T-helper 2 cell (primary cell): ENCODE measurements at places on chromosomes 7 and 10.

DNA sequence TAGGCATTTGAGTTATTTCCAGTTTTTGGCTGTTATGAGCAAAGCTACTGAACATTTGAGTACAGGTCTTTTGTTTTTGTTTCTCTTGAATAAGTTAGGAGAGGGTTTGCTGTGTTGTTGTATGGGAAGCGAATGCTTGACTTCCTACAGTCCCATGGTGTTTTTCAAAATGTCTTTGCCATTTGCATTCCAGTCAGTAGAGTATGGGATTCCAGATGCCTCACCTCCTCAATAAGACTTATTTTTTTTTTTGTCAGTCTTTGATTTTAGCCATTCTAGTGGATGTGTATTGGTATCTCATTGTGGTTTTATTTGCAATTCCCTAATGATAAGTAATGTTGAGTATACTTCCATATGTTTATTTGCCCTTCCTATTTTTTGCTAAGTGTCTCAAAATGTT lies 19.4 kb downstream of the CDK13 start:
- DNase-seq = no peak

DNA sequence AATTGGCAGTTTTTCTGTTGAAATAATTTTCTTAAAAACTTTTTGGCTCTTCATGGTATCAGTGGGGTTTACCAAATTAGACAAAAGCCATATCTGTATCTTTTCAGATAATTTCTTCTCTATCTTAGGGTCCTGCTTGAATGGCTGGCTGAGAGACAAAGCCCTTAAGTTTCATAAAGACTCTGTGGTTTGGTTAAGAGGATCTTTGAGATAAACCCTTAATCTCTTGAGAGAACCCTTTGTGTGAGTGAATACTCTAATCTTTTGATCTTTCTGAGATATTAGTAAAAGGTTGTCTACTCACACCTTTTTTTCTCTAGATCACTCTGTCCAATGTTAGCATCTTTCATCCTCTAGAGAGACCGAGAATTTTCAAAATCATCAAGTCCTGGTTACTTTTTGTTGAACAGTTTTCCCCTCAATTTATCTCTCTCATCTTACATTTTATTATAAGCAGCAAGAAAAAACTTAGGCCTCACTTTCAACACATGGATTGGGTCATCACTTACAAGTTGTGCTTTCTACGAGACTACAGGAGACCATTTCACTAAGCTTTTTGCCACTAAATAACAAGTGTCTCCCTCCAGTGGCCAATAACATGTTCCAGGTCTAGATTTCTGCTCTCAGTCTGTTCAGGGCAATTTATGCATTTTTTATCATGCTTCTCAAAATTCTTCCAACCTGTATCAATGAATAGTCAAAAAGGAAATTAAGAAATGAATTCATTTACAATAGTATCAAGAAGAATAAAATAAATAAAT lies 28.4 kb downstream of the DNAJC9 start:
- DNase-seq = no peak

DNA sequence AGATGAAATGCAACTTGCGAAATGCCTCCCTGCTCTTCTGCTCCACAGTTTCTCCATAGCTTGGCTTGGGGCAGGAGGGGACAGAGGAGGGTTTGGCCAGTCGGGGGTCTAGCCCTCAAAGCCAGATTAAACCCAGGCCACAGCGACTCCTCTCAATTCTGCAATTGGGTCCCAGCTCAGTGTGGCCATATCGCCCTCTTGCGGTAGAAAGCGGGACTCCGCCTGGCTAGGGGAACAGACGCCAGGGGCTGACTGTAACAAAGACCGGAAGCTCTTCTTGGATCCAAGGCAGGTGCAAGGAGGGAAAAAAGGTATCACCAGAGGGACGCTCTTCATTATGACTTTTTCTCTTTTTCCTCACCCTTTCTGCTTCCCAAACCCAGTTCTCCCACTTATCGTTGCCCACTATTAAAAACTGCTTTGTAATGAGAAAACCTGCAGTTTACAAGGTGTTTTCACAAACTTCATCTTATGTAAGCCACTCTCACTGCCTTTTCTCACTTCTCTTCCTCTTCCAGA lies 36.6 kb upstream of the TNPO3 start:
- peak; percentile 73 for DNase-seq

- no peak for DNase-seq
Measured at GRCh38 chr7:50653126-50653864, 88.1 kb upstream of the DDC start.

- DNase-seq = no peak
Measured at GRCh38 chr7:39433550-39433949, 132.7 kb upstream of the YAE1 start.

DNA sequence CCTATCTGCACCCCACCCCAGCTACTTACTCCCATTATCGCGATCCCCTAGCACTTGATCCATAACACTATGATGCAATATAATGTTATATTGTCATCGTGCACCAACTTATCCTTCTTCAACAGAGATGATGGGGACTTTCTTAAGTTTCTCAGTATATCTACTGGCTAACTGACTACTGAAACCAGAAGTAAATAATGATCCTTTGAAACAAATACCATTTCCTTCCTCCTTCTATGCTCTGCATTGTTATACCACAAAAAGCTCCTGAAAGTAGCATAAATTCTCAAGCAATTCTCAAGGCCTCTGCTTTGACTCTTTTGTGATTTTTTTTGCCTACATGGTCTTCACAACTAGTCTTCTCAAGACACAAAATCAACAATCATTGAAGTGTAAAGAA lies 68.9 kb downstream of the HTR7 start:
- no peak for DNase-seq

DNA sequence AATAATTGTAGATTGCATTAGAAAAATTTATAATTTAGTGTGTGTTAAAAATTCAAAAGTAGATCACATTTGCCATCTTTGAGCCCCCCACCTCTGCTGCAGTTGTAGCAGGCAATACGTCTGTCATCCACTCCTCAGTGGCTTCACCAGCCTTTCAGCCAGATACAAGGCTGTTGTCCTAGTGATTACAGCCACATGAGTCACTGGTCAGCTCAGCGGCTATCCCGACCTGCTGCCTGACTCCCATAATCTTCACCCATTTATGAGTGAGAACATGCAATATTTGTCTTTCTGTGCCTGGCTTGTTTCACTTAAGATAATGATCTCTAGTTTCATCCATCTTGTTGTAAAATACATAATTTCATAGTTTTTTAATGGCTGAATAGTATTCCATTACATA lies 9.2 kb downstream of the OR2A5 start:
- DNase-seq = no peak

- no peak for DNase-seq
Measured at GRCh38 chr7:34523226-34523918, 134.6 kb upstream of the NPSR1 start.

GRCh38 chr10:97796651-97797050 lies 24.9 kb upstream of the SFRP5 start:
- DNase-seq = no peak

DNA sequence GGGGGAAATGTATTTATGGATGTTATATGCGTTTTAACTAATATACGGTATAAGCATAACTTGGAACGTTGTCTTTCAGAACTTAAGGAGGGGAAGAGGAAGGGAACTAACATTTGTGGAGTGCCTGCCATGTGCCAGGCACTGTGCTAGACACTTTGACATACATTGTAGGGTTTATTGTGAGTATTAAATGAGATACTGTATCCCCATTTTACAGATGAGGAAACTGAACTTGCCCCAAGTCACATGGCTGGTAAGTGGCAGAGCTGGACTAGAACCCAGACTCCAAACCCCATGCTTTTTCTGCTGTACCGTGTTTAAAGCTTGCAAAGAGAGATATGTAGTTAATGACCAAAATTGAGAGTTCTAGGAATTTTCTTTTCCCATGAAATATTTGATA lies 74.6 kb downstream of the CREM start:
- no peak for DNase-seq

- DNase-seq = no peak
Measured at GRCh38 chr7:152162287-152162686, 136.8 kb downstream of the GALNT11 start.

DNA sequence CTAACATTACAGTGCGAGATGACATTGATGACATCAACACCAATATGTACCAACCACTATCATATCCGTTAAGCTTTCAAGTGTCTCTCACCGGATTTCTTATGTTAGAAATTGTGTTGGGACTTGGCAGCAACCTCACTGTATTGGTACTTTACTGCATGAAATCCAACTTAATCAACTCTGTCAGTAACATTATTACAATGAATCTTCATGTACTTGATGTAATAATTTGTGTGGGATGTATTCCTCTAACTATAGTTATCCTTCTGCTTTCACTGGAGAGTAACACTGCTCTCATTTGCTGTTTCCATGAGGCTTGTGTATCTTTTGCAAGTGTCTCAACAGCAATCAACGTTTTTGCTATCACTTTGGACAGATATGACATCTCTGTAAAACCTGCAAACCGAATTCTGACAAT lies 4.3 kb downstream of the GPR22 start:
- no peak for DNase-seq

DNA sequence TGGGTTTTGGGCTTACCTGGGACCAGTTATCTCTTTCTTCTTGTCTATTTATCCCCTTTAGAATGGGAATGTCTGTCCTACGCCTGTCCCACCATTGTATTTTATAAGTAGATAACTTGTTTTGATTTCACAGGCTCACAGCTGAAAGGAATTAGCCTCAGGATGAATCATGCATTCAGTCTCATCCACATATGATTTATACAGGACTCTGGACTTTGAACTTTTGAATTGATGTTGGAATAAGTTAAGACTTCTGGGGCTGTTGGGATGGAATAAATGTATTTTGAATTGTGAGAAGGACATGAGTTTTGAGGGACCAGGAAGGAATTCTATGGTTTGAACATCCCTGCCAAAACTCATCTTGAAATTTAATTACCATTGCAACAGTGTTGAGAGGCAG lies 112.6 kb downstream of the AMPH start:
- DNase-seq = no peak

DNA sequence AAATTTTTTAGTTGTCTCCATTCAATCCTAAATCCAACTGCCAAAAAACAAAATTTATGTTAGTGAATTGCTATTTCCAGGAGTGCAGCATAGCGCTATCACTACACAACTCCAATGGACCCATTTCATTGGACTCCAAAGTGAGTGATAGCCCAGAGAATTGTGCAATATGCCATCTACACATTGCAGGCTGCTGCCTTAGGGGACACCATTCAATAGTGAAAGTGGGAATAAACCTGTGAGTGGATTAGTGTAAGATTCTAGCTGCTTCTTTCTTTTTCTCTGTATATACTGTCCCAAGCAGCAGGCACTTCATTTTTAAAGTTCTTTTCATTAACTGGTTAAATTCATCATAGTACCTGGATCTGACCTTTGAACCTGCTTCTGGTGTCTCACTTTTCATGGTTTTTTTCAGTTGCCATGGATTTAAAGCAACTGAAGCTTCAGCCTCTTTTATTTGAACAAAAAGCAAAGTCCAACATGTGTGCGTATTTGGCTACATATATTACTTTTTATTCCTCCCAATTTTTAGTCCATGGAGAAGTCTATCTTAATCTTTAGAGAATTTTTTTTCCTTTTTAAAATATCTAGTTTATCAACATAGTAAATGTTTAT lies 97.3 kb downstream of the DGKB start:
- no peak for DNase-seq

GRCh38 chr10:132104471-132105301 lies 38.9 kb downstream of the JAKMIP3 start:
- DNase-seq = no peak

DNA sequence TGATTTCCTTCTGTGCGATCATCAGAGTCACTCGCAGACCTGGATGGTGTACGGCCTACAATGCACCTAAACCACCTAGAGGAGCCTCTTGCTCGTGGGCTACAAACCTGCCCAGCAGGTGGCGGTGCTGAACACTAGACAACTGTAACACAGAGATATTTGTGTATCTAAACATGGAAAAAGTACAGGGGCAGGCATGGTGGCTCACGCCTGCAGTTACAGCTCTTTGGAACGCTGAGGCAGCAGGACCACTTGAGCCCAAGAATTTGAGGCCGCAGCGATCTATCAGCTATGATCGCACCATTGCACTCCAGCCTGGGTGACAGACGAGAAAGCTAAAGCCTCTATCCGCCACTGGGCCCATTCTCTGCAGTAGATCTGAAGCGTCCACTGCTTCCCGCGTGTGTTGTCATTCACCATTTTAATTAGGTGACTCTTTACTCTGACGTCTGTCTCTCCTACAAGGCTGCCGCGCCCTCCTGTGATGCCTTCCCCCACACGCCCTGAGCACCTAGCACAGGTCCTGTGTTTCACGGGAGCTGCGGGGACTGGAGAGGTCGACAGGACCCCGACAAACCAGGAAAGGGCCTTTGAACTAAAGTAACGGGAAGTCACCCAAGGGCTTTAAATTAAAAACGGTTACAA lies 774 bp downstream of the TUBGCP2 start:
- peak; percentile 81 for DNase-seq

- DNase-seq = no peak
Measured at GRCh38 chr10:112481602-112482001, 34.6 kb downstream of the VTI1A start.

DNA sequence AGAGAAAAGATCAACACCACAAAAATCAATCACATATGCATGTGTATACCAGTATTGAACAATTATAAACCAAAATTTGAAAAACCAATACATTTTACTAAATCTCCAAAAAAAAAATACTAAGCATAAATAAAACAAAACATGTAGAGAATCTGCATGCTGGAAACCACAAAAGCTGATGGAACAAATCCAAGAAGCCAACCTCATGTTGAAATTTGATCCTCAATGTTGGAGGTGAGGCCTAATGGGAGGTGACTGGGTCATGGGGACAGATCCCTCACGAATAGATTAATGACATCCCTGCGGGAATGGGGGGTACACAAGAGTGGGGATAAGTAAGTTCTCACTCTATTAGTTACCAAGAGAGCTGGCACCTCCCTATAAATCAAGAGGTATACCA lies 82.5 kb downstream of the OAT start:
- DNase-seq = no peak
